ENCODE measurements at places on chromosomes 5 and 9.

GRCh38 chr5:23895614-23896013 is 388.2 kb downstream of the PRDM9 start:
- no peak overlapping the region for H3K4me3 ChIP-seq
- DNase-seq: no peak
- H3K36me3 ChIP-seq: peaks cover 12% of the 10 kb centered on the region
- no peak overlapping the region for H3K27ac ChIP-seq
- H3K27me3 ChIP-seq: no peaks in the 10 kb centered on the region

DNA sequence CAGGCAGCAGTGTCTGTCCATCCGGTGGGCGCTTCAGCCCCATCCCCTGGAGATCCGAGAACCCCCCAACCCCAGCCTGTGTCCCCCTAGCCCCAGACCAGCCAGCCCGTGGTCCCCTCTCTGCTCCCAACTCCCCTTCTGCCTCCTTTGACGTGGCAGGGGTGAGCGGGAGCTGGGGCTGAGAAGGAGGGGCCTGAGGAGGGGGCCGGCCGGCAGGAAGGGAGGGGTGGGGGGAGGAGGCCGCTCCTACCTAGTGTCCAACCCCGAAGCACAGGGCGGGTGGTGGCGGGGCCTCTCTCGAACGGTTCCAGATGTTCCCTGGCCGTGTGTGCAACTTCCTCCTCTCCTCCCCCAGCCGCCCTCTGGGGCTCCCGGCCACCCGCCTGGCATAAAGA is 31.0 kb downstream of the GOLGA2 start:
- DNase-seq: peak; percentile 85
- H3K27me3 ChIP-seq: no peaks in the 10 kb centered on the region
- peaks cover 27% of the 10 kb centered on the region for H3K36me3 ChIP-seq
- no peak overlapping the region for H3K27ac ChIP-seq
- no peak overlapping the region for H3K4me3 ChIP-seq
- peaks cover 5% of the 10 kb centered on the region for H3K4me1 ChIP-seq

DNA sequence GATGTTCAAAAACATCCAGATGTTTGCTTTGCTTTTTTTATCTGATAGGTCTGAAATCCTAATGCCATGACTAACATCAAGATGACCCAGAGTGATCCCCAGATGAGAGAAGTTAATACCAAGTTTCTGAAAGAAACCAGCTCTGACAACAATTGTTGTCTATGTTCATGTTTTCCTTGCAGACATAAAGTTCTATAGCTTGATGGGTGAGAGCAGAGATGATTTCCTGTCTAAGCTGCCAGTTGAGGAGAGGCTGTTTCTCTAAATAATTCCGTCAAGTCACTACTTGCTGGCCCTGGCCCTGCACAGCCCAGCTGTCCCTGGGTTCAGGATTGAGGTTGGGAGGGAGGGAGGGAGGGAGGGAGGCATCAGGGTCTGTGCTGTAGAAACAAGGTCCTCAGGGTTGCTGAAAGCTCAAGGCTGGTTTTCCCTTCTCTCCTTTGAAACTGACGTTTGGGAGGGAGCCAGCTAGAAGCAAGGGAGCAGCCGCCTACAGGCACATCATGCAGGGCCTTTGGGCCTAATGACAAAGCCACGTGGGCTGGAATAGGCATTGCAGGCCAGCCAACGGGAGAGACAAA is 3.9 kb downstream of the SPARC start:
- H3K36me3 ChIP-seq: peaks cover 3% of the 10 kb centered on the region
- no peak for DNase-seq
- H3K4me1 ChIP-seq: peaks cover 5% of the 10 kb centered on the region
- no peak overlapping the region for H3K4me3 ChIP-seq
- no peaks in the 10 kb centered on the region for H3K27me3 ChIP-seq
- no peak overlapping the region for H3K27ac ChIP-seq

- H3K27ac ChIP-seq: no peak overlapping the region
- H3K27me3 ChIP-seq: no peaks in the 10 kb centered on the region
- H3K4me1 ChIP-seq: no peaks in the 10 kb centered on the region
- no peaks in the 10 kb centered on the region for H3K36me3 ChIP-seq
- DNase-seq: no peak
- no peak overlapping the region for H3K4me3 ChIP-seq
Observed at GRCh38 chr5:52837591-52838001, 49.9 kb downstream of the ITGA1 start.

DNA sequence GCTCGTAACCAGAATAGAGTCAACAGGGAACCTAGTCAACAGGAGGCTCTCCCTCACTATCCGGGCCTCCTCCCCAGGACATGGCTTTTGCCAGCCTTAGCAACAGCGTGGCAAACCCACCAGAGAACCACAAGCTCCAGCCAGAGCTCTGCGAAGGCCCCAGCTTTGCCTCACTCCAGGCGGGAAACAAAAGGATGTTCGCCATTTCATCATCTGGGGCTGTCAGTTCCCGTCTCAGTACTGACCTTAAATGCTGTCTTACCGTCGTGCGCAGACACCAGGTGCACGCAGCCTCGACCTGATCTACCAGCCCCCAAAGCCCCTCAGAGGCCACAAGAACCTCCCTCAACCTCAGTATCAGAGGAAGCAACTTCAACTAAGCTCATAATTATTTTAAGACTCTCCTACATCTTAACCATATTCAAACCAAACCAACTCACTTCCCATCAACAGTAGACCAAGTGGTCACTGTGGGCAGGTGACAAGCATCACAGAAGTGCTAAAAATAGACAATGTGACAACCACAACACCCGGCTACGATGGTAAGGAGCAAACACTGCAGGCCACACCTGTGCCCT is 71.4 kb downstream of the SEMA4D start:
- H3K36me3 ChIP-seq: peaks cover 10% of the 10 kb centered on the region
- H3K27ac ChIP-seq: no peak overlapping the region
- H3K27me3 ChIP-seq: no peaks in the 10 kb centered on the region
- no peak for DNase-seq

GRCh38 chr5:53971131-53971530 is 339.2 kb downstream of the ARL15 start:
- no peak overlapping the region for H3K27ac ChIP-seq
- no peak overlapping the region for H3K4me3 ChIP-seq
- DNase-seq: no peak
- no peaks in the 10 kb centered on the region for H3K27me3 ChIP-seq

DNA sequence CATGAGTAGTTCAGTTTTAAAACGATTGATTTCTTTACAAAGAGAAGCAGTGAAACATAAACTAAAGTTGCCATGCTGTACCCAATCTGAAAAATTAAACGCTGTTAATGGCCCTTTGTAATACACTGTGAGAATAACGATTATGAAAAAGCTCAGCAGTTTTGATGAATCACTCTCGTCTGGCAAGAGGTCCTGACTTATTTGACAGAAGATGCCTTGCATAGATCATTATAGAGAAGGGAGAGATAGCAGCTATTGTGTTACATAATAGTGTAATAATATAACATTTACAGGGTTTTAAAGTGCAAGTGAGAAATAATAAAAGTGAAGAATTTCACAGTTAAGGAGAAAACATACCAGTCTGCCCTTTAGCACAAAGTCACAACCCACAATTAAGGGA is 361.5 kb upstream of the CDH10 start:
- H3K36me3 ChIP-seq: no peaks in the 10 kb centered on the region
- H3K27ac ChIP-seq: no peak overlapping the region
- DNase-seq: no peak
- H3K27me3 ChIP-seq: no peaks in the 10 kb centered on the region

GRCh38 chr5:31770998-31771397 is 132.1 kb downstream of the PDZD2 start:
- H3K36me3 ChIP-seq: peaks cover 23% of the 10 kb centered on the region
- peaks cover 5% of the 10 kb centered on the region for H3K4me1 ChIP-seq
- H3K27ac ChIP-seq: no peak overlapping the region
- no peaks in the 10 kb centered on the region for H3K27me3 ChIP-seq
- no peak overlapping the region for H3K4me3 ChIP-seq
- no peak for DNase-seq

GRCh38 chr5:161034451-161034850 is 182.4 kb upstream of the ATP10B start:
- no peak for DNase-seq
- no peaks in the 10 kb centered on the region for H3K4me1 ChIP-seq
- H3K36me3 ChIP-seq: no peaks in the 10 kb centered on the region
- no peaks in the 10 kb centered on the region for H3K27me3 ChIP-seq
- H3K27ac ChIP-seq: no peak overlapping the region

- no peak for DNase-seq
- H3K27me3 ChIP-seq: no peaks in the 10 kb centered on the region
- peaks cover 5% of the 10 kb centered on the region for H3K4me1 ChIP-seq
- H3K36me3 ChIP-seq: no peaks in the 10 kb centered on the region
Observed at GRCh38 chr9:76419782-76420380, 25.7 kb upstream of the RFK start.

GRCh38 chr5:74355041-74355824 is 285.3 kb downstream of the ENC1 start:
- no peak for DNase-seq
- H3K27me3 ChIP-seq: no peaks in the 10 kb centered on the region
- no peaks in the 10 kb centered on the region for H3K4me1 ChIP-seq

- H3K4me3 ChIP-seq: no peak overlapping the region
- H3K27me3 ChIP-seq: no peaks in the 10 kb centered on the region
- no peak overlapping the region for H3K27ac ChIP-seq
- no peaks in the 10 kb centered on the region for H3K36me3 ChIP-seq
Observed at GRCh38 chr5:56160723-56161438, 72.2 kb downstream of the ANKRD55 start.

GRCh38 chr5:128237000-128237399 is 153.4 kb downstream of the SLC12A2 start:
- H3K4me1 ChIP-seq: no peaks in the 10 kb centered on the region
- no peaks in the 10 kb centered on the region for H3K36me3 ChIP-seq
- H3K27ac ChIP-seq: no peak overlapping the region
- H3K4me3 ChIP-seq: no peak overlapping the region

All from H9 (cell line).